ENCODE measurements at places on chromosomes 16 and 17. TPM values are rescaled to one million over a fixed set of nuclear protein-coding genes. Genes with fewer than 3 reads are reported as not detected.
A peak's percentile ranks its signal among the peaks of the same experiment; 100 is the strongest.

GRCh38 chr17:73765824-73766563 lies 121.7 kb upstream of the SDK2 start:
- DNase-seq: no peak

- peak; percentile 43 for DNase-seq
Observed at GRCh38 chr16:46961373-46962353, 11.8 kb downstream of the DNAJA2 start.

DNA sequence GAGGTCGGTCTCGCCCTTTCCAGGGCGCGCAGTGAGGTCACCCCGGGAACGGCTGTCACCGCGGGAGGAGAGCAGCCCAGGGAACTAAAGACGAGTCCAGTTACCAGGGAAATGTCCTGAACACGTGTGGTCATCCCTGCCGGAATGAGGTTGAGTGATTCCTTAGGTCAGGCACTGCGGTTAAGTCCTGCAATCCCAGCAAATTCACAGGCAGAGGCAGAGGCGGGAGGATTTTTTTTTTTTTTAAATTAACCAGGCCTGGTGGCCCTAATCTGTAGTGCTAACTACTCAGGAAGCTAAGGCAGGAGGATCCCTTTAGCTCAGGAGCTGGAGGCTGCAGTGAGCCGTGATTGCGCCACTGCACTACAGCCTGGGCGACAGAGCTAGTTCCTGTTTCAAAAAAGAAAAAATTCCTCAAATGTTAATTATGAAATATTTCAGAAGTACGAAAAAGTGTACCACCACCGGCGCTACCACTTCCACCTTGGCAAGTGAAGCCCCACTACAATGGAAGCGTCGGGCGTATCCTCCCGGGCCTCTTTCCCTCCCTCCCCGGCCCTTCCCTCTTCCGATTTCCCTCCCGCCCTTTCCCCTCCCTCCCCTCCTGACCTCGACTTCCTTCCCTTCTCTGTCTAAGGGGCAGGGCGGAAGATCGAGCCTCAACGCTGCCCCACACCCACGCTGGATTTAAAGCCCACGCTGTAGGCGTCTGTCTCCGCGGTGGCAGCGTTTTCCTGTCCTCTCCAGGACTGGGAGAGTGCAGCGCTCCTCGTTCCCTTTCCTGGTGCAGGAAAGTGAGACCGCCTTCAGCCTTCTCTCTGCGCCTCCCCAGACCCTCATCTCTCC lies 27.3 kb downstream of the SLFN11 start:
- DNase-seq: peak; percentile 53

DNA sequence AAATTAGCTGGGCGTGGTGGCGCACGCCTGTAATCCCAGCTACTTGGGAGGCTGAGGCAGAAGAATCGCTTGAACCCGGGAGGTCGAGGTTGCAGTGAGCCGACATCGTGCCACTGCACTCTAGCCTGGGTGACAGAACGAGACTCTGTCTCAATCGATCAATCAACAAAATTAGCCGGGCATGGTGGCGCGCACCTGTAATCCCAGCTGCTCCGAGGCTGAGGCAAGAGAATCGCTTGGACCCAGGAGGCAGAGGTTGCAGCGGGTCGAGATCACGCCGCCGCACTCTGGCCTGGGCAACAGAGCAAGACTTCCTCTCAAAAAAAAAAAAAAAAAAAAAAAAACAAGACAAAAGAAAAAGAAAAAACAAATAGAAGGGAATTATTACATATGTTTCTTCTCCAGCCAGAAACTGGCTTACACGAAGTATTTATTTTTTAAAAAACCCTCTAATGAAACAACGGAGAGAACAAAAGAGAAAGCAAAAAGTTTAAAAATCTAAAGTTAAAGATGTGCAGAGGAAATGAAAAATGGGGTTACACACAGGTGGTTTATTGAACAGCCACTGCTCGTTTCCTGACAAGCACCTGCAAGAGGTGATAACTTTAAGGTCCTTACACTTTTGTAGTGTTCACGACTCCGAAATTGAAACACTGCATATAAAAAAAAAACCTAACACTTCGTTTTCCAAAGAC lies 1.4 kb downstream of the SYNRG start:
- no peak for DNase-seq

DNA sequence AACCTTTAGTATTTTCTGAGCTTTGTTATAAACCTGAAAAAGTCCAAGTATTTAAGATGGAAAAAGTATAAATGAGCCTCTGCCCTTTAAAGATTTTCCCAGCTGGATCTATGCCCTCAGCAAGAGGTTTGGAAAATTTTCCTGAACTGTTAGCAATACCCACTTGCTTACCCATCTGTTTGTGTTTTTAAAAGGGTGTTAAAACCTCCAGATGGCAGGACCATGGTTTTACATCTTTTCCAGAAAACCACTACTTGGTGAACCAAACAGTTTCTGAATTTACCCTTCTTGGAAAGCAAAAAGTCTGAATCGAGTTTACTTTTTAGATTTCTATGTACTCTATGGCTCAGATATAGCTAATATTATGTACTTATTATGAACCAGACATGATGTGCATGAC lies 719 bp downstream of the PMFBP1 start:
- DNase-seq: no peak

GRCh38 chr16:53232826-53233529 lies 178.2 kb downstream of the CHD9 start:
- DNase-seq: no peak

- peak; percentile 75 for DNase-seq
Observed at GRCh38 chr16:12341423-12341822, 364.9 kb downstream of the SNX29 start.

GRCh38 chr17:41061964-41062363 lies 2.0 kb upstream of the KRTAP2-3 start:
- peak; percentile 97 for DNase-seq

- no peak for DNase-seq
Observed at GRCh38 chr16:65574326-65574966, 452.6 kb upstream of the CDH11 start.

- DNase-seq: no peak
Observed at GRCh38 chr16:68851601-68852000, 8.3 kb downstream of the TANGO6 start.

KRTAP4-3 gene
- not detected for total RNA-seq

DOK4 gene
- 22.0 TPM for total RNA-seq

ADAMTS18 gene
- total RNA-seq: not detected

CCDC200 gene
- not detected for total RNA-seq

CTRB1 gene
- not detected for total RNA-seq

OR1A1 gene
- not detected for total RNA-seq

KRT31 gene
- not detected for total RNA-seq

LDHD gene
- total RNA-seq: not detected

Measured in IMR-90 (cell line).